ENCODE measurements at places on chromosomes 16 and 17. TPM values are rescaled to one million over a fixed set of nuclear protein-coding genes. Genes with fewer than 3 reads are reported as not detected.

SMIM22 gene
- total RNA-seq: not detected

ABCC12 gene
- not detected for total RNA-seq

KRTAP3-2 gene
- not detected for total RNA-seq

DOC2A gene
- 0.78 TPM for total RNA-seq

TMEM88 gene
- total RNA-seq: 18.8 TPM

C1QBP gene
- total RNA-seq: 108 TPM

ZFP90 gene
- 24.9 TPM for total RNA-seq

TMEM238L gene
- total RNA-seq: not detected

ITGAD gene
- not detected for total RNA-seq

TPSD1 gene
- total RNA-seq: 6.4 TPM

FBXO39 gene
- total RNA-seq: 2.3 TPM

WFIKKN2 gene
- total RNA-seq: 0.69 TPM

MYH3 gene
- total RNA-seq: 1.6 TPM

GAS2L2 gene
- total RNA-seq: not detected

CRHR1 gene
- total RNA-seq: 0.10 TPM

ZFP3 gene
- 6.5 TPM for total RNA-seq

NOXO1 gene
- not detected for total RNA-seq

SLC38A8 gene
- total RNA-seq: not detected

ERBB2 gene
- total RNA-seq: 52.1 TPM

PPP1R27 gene
- total RNA-seq: not detected

Measured in gastroesophageal sphincter (tissue), 4 donors.